Astrocyte of the hippocampus (primary cell): ENCODE measurements at places on chromosomes 5 and 9.

- peak; percentile 13 for DNase-seq
These were observed 31.6 kb downstream of the TLE4 start for GRCh38 chr9:79603222-79603920.

GRCh38 chr5:113330533-113331208 lies 104.1 kb downstream of the TSSK1B start:
- DNase-seq = peak; percentile 61

- no peak for DNase-seq
These were observed 4.1 kb upstream of the NSMF start for GRCh38 chr9:137462986-137463930.

GRCh38 chr5:55232985-55233928 lies at the start of gene CCNO:
Gene CCNO, minus strand, starts transcription at chr5:55233608. Its CDS starts 85 bp downstream, at chr5:55233523.
- DNase-seq = peak; percentile 89

DNA sequence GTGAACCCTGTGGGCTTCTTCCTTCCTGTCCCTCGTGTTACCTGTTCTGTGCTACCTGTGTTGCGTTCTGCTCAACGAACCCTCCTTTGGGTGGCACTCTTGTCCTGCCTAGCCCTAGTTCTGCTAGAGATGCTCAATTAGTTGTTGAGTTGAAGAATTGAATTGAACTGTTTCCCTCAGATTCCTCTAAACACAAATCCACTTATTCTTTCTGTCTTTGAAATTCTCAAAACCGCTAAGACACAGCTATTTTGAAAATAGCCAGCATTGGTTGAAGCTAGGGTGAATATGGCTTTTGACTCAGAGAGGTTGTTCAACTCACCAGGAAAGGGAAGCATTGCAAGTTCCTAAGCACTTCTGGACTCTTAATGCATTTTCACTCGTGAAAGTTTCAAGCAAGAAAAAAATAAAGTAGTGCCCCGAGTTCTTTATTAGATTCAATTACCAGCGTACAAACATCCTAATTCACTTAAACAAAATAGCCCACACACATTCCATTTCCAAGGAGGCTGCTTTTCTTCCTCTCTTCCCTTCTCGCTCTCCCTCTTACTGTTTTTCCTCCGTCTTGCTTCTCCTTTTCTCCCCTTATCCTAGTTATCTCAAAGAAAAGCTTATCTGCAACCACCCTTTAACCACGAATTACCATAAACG lies 642 bp upstream of the ITGA1 start:
- peak; percentile 28 for DNase-seq

GRCh38 chr5:95803271-95804148 lies 19.0 kb downstream of the GLRX start:
- no peak for DNase-seq

GRCh38 chr5:61435368-61435767 lies 103.3 kb downstream of the ZSWIM6 start:
- no peak for DNase-seq

GRCh38 chr5:166594567-166594966 lies 1696.9 kb upstream of the WWC1 start:
- DNase-seq = no peak

GRCh38 chr5:132067451-132067850 lies 6.1 kb upstream of the CSF2 start:
- DNase-seq = no peak
